Cardiac muscle cell (in vitro differentiated cells and primary cell): ENCODE measurements at places on chromosomes 16 and 17.
A peak's percentile ranks its signal among the peaks of the same experiment; 100 is the strongest.

- DNase-seq, result peak; percentile 65
Observed at GRCh38 chr17:50425682-50426471, at the start of gene ACSF2. ACSF2 (plus strand) TSS chr17:50426218; CDS start chr17:50426262, 44 bp downstream.

GRCh38 chr16:84687715-84688114 lies 12.1 kb upstream of the USP10 start:
- DNase-seq, result no peak

GRCh38 chr16:67237396-67238277 lies 9.6 kb downstream of the FHOD1 start:
- no peak for DNase-seq

GRCh38 chr16:71894229-71894920 lies 956 bp upstream of the IST1 start:
- peak; percentile 50 for DNase-seq

GRCh38 chr17:80133626-80133970 lies 13.3 kb downstream of the EIF4A3 start:
- DNase-seq, result no peak

- DNase-seq, result no peak
Observed at GRCh38 chr16:13517841-13518240, 402.1 kb upstream of the ERCC4 start.

DNA sequence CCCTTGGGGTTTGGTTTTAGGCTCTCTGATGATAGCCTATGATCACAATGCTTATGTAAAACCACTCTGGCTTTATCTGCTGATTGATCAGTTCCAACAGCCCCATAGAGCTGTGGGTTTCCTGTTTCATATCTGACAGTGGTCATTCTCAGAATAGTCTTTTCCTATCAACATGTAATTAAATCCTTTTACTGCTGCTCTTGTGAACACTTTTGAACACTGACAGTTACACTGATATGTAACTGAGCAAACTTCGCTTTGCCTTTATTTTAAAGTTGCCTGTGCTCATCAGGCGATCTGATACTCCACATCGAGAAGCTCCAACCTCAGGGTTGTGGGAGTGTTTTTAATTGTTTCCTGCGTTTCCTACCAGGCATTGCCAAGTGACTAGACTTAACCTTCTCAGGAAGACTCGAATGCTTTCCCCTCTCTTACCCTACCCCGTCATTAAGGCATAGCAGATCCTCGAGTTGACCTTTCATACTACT lies 17.3 kb upstream of the CLEC18B start:
- DNase-seq, result no peak

DNA sequence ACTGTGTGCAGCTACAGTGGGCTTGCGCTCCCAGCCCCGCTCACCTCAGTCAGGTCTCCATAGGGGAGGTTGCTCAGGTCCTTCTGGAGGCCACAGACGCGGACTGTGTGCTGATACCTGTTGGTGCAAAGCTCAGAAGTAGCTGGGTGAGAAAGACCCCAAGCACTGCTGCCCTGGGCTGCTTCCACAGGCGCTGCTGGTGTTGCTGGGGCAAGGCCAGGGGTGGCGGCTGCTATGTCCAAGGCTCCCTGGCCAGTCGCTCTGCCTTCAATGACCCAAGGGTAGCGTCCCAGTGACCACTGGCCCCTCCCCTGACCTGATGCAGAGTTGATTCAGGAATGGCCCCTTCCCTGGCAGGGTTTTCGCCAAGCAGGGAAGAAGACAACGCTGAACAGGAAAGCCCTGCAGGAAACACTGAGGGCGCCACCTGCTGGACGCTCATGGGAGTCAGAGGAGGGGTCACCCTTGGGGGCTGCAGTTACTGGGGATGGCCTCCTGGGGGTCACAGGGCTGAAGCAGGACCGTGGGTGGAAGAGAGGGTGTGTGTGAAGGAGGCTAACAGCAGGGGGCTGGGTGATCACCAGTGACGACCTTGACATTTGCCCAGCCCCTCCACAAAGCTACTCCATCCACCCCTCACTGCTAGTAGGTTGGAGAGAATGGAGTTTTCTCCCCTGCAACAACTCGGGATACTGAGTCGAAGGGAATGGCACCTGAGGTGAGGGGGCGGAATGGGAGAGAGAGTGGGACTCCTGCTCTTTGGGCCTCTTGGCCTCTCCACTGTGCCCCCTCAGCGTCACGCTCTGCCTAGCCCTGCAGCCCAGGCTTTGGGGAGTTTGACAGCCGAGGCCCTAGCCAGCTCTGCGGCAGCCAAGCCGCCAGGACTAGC lies 38.3 kb downstream of the ABCC12 start:
- DNase-seq, result peak; percentile 72

GRCh38 chr17:39671651-39672521 lies 3.6 kb downstream of the PNMT start:
- DNase-seq, result peak; percentile 54

DNA sequence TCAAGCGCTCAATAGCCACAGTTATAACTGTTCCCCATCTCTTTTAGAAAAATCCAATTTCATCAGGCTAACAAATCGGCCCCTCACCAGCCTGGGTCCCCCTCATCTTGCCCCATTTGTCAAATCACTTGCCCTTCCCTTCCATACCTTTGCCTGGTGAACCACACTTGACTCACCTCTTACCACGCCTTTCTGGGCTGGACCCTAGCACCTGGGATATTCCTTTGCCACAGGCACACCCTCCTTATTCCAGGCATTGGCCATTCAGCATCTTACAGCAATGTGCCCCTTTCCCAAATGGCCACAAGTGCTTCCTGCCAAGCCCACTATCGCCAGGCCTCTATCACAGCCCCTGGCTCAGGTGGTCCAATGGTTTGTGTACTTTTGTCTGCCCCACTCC lies 14.9 kb downstream of the CMTM4 start:
- DNase-seq, result no peak

DNA sequence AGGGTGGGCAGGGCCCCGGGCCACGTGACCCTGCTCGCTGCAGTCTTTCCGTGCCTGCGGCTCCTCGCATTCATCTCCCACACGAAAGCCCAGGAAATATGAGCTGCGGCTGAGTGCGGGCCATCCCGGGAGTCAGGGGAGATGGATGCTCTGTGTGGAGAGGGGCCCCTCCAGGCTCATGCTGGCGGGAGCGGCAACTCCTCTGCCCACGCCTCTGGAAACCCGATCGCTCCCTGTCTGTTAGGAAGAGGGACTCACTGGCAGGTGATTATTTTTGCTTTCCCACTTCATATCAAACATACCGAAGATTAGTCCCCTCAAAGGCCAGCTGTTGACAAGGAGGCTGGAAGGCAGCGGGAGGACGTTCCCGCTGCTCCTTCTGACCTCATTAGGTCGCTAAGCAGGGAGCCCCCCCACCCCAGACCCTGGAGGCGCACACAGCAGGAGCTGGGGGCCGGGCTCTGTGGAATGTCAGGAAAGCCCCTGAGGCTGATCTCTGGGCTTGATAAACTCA lies 228.5 kb downstream of the FOXL1 start:
- DNase-seq, result no peak

- no peak for DNase-seq
Observed at GRCh38 chr17:77475016-77475976, 334.5 kb downstream of the SEC14L1 start.

GRCh38 chr17:56478836-56479447 lies 114.6 kb upstream of the NOG start:
- peak; percentile 6 for DNase-seq

DNA sequence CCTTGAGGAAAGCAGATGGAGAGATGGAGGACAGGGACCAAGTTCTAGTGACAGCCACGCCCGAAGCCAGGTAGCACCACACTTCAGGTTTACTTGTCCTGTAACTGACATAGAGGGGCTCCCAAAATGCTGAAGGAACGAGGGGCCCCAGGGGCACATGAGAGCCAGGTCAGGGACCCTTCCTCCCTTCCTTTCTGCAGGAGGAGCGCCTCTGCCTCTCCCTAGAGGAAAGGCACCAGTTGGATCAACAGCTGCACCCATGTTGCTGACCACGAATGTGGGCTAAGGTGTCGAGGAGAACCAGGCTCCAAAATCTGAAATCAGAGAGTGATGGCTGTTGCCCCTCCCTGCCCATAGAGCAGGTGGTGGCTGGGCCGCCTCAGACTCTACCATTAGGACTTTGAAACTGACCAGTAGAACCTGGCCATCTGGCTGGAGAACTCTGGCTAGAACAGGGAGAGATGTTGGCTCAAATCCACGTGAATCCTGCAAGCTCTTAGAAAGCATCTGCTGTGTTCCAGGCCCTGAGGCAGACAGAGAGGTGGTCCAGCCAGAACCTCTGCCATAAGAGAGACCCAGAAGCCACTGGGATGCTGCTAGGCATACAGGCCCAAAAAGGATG lies 218.8 kb downstream of the KATNIP start:
- DNase-seq, result no peak

- no peak for DNase-seq
Observed at GRCh38 chr17:18944646-18945045, 7.3 kb upstream of the SLC5A10 start.

- peak; percentile 12 for DNase-seq
Observed at GRCh38 chr17:37643869-37644268, 623 bp upstream of the DDX52 start.

DNA sequence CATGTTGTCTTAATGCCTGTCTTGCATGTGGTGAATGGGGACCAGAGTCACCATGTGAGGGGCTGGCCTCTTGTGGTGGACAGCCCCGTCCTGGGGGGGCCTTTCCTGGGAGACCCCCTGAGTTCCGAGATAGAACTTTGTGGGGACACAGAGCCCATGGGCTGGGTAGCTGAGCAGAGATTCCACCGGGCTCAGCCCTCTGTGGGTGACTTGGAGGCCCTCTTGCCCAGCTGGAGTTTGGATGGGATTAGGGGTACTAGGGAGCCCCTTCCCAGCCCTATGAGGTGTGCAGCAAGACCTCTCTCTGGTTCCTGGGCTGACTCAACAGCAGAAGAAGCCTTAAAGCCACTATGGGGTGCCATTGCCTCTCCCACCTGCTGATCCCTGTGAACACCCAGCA lies 38.1 kb downstream of the MRC2 start:
- no peak for DNase-seq

DNA sequence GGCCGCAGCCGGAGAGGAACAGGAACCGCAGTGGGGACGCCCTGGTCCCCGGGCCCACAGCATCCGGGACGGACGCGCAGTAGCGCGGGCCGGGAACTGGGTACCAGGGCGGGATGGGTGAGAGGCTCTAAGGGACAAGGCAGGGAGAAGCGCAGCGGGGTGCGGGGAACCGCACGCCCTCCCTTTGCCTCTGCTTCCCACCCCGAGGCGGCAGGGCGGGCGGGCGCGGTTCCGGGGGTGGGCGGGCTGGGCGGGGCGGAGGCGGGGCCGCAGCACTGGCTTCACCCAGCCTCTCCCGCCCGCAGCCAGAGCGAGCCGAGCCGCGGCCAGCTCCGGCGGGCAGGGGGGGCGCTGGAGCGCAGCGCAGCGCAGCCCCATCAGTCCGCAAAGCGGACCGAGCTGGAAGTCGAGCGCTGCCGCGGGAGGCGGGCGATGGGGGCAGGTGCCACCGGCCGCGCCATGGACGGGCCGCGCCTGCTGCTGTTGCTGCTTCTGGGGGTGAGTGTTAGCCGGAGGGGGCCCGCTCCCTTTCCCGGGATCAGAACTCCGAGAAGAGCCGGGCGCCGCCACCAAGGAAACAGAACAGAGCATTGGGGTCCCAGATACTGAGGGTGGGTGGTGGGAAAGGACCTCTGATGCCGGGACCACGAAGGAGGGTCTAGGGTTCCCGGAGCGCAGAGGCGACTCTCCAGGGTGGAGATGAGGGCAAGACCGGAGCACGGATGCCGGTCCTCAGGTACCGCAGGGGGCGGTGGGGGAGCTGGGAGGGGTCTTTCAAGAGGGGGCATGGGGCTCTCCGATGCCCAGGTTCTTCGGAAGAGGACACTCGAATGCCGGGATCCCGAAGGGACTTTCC lies at the start of gene NGFR:
Gene NGFR, plus strand, starts transcription at position 308 of the 856 bp plus-strand sequence. Its CDS starts 125 bp downstream, at position 433.
- peak; percentile 70 for DNase-seq

GRCh38 chr16:76976101-76976500 lies 214.9 kb upstream of the MON1B start:
- DNase-seq, result no peak

GRCh38 chr16:74999219-74999608 lies 390 bp downstream of the ZNRF1 start:
- no peak for DNase-seq
